HepG2 (cell line): ENCODE measurements at places on chromosomes 2 and 18.

- DNase-seq, result no peak
These were observed 56.0 kb downstream of the TMEM247 start for GRCh38 chr2:46535360-46535759.

- no peak for DNase-seq
These were observed 165.6 kb downstream of the MYO1B start for GRCh38 chr2:191410646-191411436.

DNA sequence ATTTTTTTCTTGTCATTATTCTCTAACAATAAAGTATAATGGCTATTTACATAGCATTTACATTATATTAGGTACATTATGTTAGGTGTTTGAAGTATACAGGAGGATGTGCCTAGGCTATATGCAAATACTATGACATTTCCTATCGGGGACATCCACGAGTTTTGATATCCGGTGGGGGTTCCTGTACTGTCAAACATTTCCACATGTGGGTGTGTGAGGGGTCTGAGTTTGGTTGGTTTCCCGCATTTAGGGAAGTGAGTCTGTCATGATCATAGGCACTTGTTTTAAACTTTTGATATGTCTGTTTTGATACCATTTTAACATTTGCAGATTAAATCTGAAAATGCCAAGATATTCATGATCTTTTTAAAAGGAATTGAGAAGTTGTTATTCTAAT, 76.0 kb downstream of the CEP192 start:
- DNase-seq, result no peak

- DNase-seq, result no peak
These were observed 168.3 kb downstream of the PRPF40A start for GRCh38 chr2:152548996-152549395.

DNA sequence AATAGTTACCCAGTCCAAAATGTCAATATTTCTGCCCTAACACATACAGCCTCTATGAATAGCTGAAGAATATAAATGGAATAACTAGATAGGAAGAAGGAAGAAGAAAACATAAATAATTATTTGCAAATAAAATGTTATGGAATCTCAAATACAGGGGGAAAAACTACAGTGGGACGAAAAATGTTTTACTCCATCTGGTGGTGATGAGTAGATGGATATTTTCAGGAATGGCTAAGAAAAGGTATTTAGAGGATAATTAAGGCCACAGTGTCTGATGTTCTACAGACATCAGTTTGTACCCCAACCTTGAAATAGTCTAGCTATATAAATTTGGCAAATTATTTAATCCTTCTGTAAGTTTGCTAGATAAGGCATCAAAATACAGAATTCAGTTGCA, 178.1 kb upstream of the FSHR start:
- no peak for DNase-seq

GRCh38 chr2:65354773-65355172, 77.6 kb downstream of the SPRED2 start:
- DNase-seq, result no peak

DNA sequence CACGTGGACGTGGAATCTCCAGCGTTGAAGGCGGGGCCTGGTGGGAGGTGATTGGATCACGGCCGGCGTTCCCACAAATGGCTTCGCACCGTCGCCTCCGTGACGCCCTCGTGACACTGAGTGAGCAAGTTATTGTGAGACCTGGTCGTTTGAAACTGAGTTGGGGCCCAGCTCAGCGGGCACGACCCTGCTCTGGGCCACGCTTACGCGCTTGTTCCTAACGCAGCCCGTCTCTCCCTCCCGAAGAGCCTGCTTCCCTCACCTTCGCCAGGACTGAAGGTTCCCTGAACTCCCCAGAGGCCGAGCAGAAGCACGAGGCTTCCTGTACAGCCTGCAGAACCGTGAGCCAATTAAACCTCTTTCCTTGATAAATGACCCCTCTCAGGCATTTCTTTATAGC, 121.8 kb downstream of the RTP5 start:
- DNase-seq, result no peak

DNA sequence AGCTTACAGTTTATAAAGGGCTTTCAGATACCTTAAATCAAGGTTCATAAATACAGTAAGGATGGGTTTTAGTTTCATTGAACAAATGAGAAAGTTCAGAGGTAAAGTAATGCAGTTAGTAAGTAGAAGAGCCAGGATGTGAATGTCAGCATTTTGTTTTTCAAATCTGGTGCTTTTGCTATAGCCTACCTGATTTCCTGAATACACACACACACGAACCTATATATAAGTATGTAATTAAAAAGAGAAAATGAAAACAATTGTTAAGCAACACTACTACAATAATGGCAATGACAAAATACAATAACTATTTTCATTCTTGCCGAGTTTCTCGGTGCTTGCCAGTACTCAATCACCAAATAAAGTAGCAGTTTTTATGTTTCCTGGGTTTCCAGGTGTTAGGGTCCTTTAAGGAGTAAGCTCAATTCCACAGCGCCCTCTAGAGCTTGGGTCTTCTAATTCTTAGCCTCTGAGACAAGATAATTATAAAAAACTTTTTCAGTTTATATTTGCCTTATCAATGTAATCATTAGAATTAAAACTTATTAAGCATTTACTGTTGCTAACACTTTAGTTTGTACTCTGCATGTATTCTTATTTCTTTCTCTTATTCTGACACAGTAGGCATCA, 512.9 kb upstream of the ACVR2A start:
- DNase-seq, result peak; percentile 5

DNA sequence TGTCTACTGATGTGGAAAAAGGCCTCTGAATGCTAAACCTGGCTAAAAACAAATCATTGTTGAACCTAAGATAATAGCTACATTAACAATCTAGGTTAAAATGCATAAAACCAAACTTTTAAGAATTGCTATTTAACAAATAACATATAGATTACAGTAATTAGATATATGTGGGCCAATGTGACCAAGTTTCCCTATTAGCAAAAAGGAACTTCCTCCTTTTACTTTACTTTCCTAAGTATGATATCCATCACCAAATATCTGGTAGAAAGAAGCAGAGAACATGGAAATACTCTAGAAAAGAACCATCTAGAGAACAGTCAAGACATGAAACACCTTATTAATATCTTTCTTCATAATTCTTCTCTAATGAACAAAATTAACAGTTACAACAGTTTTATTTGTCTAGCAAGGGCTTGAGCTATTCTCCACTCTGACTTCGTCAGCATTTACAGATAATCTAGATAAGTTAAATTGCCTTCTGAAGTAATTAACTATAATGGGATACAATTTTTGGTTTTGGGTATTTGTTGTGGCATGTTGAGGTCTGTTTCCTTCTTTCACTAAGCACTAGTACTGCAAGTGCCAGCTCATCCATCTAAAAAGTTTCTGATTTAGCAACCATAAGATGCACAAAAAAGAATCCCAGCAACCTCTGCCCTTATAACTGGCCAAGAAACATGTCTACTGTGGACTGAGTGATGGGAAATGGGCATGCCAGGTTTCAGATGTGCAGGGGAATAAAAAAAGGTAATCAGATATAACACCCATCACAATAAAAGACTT, 53.3 kb downstream of the MEMO1 start:
- no peak for DNase-seq

DNA sequence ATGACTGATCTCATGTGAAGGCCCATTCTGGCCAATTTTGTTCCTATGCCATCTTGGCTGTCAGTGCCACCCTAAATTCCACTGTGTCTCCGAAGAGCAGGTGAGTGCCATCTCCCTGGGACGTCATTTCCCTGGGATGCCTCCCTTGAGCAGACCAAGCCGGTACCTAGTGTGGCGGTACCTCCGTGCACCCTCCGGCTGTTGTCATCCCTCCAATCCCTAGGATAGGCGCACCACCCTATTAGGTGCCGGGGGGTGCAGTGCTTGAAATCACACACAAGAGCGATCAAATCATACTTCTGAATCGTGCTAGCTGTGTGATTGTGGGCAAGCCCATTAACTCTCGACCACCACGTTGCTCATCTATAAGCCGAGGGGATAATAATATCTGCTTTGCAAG, 81.8 kb upstream of the GLI2 start:
- DNase-seq, result no peak

GRCh38 chr2:176650104-176650837, 381.0 kb downstream of the MTX2 start:
- DNase-seq, result no peak

GRCh38 chr2:239294571-239295054, 106.2 kb downstream of the HDAC4 start:
- DNase-seq, result no peak

GRCh38 chr2:99336804-99337112, 431 bp upstream of the EIF5B start:
- DNase-seq, result no peak

DNA sequence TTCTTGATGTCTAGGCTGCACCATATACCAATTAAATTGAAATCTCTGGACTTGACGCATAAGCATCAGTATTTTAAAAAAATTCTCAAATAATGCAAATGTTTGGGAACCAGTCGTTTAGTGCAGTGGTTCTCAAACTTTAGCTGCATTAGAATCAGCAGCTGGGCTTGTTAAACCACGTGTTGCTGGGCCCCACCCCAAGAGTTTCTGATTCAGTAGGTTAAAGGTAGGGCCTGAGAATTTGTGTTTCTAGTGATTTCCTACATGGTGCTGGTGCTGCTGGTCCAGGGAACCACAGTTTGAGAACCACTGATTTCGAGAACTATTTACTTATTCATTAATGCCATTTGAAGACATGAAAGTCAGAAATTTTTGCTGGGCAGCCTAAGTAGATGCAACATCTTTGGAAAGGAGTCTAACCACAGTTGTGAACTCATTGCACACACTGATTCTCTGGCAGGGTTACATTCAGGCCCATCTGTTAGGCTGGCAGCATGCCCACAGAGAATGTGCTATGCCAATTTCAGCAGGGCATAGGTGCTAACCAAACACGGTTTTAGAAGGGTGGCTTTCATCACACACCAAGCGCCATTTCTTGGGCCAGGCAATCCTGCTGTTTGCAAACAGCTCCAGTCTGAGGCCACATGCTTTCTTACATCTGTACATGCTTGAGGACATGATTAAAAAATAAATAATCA, 26.4 kb upstream of the ATP5MC3 start:
- DNase-seq, result no peak

DNA sequence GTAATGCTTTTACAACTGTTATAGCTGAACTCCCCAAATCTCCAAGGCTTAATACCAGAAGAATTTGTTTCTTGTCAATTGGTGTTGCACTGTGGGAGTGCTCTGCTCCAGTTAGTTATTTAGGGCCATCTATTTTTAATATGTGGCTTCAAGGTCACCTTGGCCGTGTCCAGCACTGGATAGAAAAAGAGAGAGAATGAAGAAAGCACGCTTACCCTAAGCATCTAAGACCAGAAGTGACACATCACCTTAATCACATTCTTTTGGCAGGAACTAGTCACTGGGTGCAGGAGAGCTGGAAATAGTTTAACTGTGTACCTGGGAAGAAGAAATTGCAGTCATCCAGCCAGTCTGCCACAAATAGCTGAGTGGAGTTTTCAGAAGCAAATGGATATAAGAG, 78.8 kb downstream of the VWC2L start:
- DNase-seq, result no peak

DNA sequence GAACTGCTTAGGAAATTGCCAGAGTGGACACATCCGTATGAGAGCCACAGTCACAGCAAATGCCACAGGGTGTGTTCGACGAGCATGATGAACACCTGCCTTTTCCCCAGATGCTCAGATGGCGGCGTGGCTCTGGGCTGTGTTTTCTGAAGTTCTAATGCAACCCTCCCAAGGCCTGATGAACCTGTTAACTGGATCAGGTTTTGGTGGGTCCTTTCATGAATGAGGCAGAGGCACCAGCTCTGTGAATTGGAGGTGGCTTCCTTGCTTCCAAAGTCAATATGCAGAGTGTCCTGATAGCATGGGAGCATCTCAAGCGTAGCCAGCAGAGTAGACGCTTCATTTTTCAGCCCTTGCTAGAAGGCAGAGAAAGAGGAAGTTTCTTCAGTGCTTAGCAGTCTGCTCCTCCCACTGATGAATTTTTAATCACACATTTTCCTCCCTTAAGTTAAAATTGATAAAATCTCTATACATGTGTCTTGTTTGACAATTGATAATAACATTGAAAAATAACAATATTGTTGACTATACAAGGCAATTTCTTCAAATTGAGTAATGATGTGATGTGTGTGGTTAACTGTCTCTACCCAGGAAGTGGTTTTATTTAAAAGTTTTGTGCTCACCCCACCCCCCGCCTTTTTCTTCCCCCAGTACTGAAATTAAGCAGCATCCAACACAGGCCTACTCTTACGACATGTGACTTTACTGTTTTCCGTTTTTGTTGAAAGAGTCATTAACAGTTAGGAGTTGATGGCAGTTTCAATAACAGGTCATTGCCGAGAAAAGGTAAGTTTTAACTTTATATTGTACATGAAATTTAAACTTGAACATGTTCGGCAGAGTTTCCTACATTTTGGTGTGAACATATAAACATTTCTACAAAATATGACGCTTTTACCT, at the start of gene ARHGAP15:
ARHGAP15 (plus strand) TSS at position 739 of the 900 bp plus-strand sequence.
- DNase-seq, result no peak

DNA sequence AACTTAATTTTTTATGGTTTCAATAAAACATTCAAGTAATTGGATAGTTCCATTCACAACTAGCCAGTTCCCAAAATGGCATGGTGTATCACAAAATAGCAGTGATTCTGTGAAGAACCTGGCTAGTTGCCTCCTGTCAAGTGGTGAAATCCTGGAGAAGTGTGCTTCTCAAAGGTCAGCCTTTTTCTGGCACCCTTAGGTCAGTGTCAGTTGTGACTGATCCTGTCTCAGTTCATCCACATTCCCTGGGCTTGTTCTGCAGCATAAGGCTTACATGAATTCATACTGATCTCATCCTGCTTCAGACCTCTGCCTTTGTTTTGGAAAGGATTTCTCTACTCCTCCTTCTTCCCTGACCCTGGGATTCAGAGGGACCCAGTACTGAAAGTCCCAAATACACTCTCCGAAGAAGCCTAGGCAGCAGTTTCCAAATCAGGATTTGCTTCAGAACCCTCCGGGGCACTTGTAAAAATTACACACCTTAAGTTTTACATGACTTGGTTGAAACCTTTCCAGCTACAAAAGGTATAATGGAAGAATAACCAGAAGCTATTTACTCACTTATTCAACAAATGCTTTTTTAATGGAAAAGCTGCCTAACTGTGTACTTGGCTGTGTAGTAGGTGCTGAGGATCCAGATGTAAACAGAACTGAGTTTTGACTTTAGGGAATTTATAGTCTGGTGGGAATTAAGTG, 11.0 kb downstream of the MAP3K20 start:
- no peak for DNase-seq

DNA sequence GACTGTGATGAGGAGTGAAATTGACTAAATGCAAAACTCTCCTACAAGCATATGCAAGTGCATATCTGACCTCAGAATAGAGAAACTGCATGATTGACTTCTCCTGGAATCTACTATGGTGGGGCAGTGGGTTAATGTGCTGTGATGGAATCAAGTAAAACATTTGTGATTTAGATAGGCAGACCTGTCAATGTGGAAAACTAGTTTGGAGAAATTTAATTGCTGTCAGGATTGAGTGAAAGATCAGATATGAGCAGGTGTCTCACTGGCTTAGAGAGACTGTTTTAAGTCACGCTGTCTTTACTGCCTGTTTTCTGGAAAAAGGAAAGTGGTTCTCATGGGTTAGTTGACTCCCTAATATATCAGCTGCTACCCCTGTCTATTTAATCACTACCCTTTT, 881.0 kb upstream of the CNTNAP5 start:
- DNase-seq, result no peak
